ENCODE measurements at places on chromosomes 1 and 21. TPM values are rescaled to one million over a fixed set of nuclear protein-coding genes. Genes with fewer than 3 reads are reported as not detected.

- DNase-seq = no peak
These were observed 766 bp downstream of the AGO4 start for GRCh38 chr1:35808450-35809113.

GRCh38 chr1:210342986-210343780 lies 14.5 kb downstream of the HHAT start:
- no peak for DNase-seq

DNA sequence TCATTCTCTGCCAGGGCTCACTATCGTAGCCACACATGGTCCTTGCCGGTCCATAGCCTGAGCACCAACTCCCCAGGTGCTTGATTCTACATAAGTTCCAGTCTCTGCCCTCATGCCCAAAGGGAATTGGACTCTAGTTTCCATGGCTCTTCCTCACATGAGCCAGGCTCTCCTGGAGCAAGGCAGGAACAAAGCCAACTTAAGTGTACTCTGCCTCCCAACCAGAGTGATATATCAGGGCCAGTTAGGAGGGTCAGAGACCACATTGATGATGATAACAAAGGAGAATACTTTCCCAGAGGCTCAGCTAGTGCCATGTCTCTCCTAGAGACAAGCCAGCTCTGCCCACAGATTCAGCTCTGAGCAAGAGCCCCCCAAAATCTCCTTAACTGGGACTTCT lies 70.9 kb downstream of the ERI3 start:
- no peak for DNase-seq

DNA sequence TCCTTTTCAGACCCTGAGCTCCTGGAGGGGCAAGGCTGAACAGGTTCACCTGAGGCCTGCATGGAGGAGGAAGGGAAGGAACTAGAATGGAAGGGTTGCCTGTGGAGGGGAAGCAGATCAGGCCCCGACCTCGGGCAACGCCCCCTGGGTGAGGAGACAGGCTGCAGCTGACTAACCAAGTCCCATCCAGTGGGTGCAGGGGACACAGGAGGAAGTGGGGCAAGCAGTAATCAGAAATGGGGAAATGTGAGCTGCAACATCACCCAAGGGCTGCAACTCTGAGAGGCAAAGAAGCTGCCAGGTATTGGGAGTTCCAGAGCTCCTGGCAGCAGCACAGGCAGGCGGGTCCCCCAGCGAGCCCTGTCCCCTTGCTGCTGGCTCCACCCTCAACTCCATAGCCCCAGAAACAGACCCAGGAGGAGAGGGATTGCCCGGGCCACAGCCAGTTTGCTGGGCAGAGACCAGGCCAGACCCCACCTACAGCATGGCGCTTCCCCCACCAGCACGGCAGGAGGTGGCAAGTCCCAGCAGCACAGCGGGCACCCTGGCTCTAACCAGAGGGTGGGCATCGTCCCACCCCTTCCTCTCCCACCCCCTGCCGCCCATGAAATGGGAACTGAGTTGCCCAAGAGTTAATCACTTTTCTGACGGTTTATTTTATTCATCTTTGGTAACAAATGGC lies 38.5 kb downstream of the MRPL37 start:
- DNase-seq = no peak

Gene KCNN3
- 1.8 TPM for total RNA-seq

Gene SPOCD1
- 2.5 TPM for total RNA-seq

Gene TNN
- total RNA-seq = 0.38 TPM

- no peak for DNase-seq
These were observed 179.9 kb downstream of the FASLG start for GRCh38 chr1:172838680-172839313.

DNA sequence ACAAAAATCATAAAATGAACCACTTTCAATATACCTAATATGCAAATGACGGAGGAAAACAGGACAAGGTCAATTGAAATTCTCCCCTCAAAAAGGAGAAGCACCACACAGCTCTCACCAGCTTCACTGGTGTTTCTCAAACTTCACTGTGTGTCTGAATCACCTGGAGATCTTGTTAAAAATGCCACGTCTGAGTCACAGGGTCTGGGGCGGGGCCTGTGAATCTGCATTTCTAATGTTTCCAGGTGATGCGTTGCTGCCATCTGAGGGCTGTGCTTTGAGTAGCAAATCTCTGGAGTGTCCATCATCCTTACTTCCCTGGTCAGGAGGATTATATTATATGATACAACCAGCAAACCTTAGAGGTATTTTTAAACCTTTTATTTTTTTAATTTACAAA lies 9.0 kb downstream of the CLDN19 start:
- no peak for DNase-seq

- no peak for DNase-seq
These were observed 9.9 kb upstream of the HSPG2 start for GRCh38 chr1:21946836-21947587.

GRCh38 chr1:179549368-179549700 lies 26.4 kb downstream of the NPHS2 start:
- DNase-seq = no peak

- DNase-seq = no peak
These were observed 94.9 kb downstream of the NAV1 start for GRCh38 chr1:201633811-201634210.

DNA sequence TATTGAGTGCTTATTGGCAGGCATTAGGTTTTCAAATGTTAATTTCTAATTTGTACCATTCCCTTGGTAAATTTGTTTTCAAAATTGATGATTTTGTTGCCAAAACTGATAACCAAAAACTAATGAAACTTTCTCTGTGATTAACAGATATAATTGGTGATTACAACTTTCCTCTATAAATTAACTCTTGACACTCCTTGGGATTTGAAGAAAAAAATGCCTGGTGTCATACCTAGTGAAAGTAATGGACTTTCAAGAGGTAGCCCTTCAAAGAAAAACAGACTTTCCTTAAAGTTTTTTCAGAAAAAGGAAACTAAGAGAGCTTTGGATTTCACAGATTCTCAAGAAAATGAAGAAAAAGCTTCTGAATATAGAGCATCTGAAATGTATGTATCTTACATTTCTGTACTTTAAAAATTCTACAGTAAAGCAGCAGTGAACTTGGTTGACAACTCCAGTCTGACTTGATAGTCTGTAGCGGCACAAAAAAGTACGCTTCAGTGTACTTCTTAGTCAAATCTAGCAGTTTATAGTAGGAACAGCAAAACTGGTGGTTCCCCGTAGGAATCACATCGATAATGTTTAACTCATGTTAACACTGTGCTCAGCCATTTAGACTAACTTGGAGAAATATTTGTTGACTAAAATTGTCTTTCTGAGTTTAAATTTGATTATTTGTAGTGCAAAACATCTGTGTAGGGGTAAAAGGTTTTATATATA lies 3.0 kb downstream of the USP1 start:
- DNase-seq = no peak

DNA sequence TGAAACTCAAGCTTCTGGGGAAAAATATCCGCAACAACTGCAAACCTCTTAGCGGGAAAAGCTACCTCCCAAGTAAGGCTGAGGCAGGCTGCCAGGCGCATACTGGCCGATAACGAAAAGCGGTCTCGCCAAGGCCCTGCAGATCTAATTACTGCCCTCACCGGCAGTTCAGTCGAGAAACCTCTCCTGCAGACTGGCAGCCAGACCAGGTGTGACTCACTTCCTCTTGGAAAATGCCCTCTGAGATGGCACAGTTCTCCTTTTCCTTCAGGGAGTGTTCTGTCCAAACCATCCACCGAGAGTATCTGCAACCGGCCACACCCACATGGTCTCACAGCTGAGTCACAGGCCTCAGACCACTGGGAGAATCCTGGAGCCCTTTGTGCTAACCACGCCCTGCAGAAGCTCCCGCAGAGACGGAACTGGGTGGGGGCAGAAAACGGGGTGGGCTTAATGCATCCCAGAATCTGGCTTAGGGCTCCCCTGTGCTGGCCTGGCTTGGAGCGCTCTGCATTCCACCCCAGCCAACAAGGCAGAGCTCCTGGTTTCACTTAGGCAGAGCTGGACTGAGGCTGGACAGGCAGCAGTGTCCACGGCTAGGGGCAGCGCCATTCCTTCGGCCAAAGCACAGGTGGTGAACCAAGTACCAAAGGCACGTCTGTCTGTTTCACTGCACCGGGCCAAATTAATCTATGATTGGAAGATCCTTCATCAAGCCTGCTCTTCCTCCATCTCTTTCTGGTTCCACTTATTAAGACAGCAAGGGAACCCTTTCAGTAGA lies 1.2 kb downstream of the S100A10 start:
- no peak for DNase-seq

DNA sequence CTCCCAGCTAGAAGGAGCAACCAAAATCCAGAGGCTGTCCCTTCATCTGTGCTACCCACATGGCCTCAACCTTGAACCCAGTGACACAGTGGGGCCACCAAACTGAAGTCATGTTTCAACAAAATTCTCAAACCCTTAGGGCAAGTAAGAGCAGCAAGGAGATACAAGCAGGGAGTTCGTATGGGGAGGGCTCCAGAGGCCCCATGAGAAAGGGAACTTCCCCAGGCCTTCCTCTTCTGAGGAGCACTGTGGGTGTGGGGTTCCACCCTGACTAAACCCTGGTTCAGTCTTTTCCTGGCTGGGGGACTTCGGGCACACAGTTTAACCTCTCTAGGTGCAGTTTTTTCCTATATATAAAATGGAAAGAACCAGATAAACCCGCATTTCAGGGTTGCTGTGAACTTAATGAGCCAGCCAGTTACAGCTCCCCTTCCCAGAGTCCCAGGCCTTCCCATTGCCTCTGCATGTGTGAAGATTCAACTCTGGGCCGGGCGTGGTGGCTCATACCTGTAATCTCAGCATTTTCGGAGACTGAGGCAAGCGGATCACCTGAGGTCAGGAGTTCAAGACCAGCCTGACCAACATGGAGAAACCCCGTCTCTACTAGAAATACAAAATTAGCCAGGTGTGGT lies 8.0 kb upstream of the THEMIS2 start:
- no peak for DNase-seq

DNA sequence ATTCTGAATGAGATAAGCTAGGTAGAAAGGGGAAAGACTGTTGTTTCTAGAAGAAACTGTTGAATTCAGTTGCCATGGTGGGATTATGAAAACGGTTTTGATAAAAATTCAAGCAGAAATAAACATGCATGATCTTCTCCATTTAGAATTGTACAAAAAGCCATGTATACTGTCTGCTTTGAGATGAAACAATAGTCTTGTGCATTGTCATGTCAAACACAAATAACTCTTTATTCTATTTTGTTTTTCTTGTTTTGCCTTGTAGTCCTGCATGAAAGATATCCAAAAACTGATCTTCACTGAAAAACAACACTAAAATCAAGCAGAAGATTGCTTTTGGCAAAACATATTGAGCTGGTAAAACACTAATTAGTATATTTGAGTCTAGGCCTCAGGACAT lies 659.9 kb downstream of the LTN1 start:
- DNase-seq = no peak

DNA sequence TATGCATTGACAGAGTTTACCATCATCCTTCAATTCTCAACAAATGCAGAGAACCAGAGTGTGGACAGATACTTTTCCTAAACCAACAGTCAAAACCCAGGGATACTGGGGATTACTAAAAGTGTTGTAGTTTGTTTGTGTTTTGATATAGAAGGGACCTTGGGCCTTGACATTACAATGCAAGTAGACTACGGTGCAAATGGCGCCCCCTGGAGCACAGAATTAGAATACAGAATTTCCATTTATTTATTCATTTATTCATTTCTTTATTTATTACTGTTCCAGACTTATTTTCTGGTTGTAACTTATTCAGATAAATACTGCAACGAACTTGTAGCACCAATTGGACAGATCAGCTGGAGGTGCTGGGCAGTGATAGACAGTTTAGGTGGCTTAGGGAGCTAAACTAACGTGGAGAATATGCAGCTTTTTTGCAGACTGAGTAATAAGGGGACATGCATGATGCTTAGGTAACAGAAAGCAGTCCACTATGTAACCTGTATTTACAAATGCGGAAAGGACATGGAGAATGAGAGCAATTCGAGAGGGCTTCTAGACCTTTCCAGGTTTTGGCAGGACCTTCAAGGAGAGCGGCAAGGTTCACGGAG lies 42.6 kb downstream of the KIRREL1 start:
- peak; percentile 55 for DNase-seq
